Pancreas (tissue), 10 donors: ENCODE measurements at places on chromosomes 2 and 18.

- DNase-seq = no peak
Observed at GRCh38 chr2:183341057-183341456, 216.8 kb downstream of the NUP35 start.

DNA sequence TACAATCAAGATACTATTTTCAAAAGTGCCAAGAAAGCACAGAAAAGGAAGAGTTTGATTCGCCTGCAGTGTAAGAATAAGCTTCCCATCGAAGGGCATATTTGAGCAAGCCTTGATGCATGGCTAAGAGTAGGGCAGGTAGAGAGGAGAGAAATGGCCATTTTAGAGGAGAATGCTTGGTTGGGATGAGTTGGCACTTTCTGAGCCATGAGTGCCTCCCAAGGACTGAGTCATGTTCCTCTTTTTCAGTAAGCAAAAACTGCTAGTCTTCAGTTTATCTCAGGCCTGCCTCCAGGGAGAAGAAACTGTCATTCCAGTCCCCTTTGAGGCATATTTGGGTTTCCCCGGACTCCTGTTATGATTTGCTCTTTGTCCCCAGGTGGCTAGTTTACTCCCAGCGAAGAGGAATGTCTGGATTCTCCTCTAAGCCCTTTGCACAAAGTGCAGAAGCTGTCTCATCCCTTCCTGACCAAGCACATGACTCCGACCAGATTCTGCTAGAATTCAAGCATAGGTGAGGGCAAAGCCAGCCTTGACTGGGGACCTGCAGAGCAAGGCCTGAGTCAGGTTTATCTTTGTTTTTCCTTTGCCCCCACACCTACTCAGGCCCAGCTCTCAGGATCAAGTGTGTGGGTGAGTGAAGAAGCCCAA is 115.2 kb downstream of the TTC32 start:
- DNase-seq = no peak

GRCh38 chr2:120204417-120204816 is 18.8 kb downstream of the TMEM185B start:
- no peak for DNase-seq

DNA sequence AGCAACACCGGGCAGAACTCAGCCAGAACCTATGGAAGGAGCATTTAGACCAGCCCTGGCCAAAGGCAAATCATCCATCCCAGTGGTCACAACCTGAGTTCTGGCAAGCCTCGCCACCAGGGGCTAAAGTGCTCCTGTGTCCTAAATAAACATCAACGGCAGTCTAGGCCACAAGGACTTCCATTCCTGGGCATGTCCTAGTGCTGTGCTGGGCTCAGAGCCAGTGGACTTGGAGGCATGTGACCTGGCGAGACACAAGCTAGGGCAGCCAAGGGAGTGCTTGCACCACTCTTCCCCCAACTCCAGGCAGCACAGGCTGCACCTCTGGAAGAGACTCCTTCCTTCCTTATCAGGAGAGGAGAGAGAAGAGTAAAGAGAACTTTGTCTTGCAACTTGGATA is 69.0 kb downstream of the ST6GAL2 start:
- no peak for DNase-seq

DNA sequence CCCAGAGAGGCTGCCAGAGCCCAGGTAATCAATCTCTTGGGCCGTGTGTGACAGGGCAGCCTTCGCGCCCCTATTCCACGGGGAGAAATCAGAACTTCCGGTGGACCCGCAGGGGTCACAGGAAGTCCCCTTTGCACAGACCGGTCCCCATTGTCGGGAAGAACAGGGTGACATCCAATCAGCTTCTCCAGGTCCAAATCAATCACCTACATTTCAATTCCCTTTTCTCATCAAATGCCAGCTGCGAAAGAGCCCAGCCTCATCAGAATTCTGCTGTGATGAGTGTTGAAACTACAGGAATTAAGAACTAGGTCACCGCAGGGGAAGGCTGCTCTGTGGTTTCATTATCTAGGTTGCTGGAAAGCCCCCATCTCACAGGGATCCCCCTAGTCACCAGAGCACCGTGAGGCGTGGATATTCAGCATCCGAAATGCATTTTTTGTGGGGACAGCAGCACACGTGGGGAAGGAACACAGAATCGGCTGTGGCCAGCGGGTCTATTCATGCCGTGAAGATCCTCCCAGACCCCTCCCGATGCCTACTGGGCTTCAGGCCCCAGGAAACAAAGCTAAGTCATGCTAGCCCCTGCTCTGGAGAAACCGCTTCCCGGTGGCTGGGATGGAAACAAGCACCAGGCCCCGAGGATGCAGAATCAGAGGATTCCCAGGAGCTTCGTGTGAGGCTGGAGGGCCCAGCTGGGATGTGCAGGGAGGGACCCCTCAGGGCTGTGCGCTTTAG is 193.7 kb upstream of the ID2 start:
- peak; percentile 41 for DNase-seq

DNA sequence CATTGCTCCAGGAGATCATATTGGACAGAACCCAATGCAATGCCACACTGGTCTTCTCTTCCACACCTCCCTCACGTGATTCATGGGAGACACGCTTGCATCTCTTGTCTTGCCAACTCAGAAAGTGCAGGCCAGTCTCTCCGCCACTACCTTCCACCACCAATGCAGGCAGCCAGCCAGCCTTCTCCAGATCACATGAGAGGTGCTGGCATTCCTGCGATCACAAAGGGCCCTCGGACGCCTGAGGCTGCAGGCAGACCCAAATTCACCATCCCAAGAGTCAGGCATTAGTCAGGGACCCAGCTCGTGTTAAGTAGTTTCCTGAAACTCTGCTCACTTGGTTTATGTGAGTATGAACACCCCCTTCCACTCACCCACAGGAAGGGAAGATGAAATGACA is 437.0 kb upstream of the ETAA1 start:
- DNase-seq = no peak

GRCh38 chr18:53625997-53626599 is 598.4 kb downstream of the MBD2 start:
- no peak for DNase-seq

- peak; percentile 35 for DNase-seq
Observed at GRCh38 chr2:174844295-174844708, 80.0 kb upstream of the CHRNA1 start.

GRCh38 chr2:44778221-44778654 is 163.3 kb upstream of the SIX3 start:
- DNase-seq = no peak

- no peak for DNase-seq
Observed at GRCh38 chr2:181120625-181121024, 140.2 kb downstream of the UBE2E3 start.
